ENCODE measurements at places on chromosomes 6 and 20. TPM values are rescaled to one million over a fixed set of nuclear protein-coding genes. Genes with fewer than 3 reads are reported as not detected.
A peak's percentile ranks its signal among the peaks of the same experiment; 100 is the strongest.

Gene ETV7
- 1.1 TPM for total RNA-seq

Gene SNTA1
- 5.3 TPM for total RNA-seq

Gene HLA-DOB
- 8.2 TPM for total RNA-seq

Gene WFDC2
- total RNA-seq: not detected

Gene LY6G5C
- 0.75 TPM for total RNA-seq

Gene SALL4
- total RNA-seq: 0.13 TPM

Gene COX4I2
- not detected for total RNA-seq

Gene PBOV1
- total RNA-seq: not detected

Gene C6orf58
- total RNA-seq: not detected

Gene MICB
- 21.7 TPM for total RNA-seq

Gene TOP1
- 31.2 TPM for total RNA-seq

Gene PAX1
- total RNA-seq: not detected

DNA sequence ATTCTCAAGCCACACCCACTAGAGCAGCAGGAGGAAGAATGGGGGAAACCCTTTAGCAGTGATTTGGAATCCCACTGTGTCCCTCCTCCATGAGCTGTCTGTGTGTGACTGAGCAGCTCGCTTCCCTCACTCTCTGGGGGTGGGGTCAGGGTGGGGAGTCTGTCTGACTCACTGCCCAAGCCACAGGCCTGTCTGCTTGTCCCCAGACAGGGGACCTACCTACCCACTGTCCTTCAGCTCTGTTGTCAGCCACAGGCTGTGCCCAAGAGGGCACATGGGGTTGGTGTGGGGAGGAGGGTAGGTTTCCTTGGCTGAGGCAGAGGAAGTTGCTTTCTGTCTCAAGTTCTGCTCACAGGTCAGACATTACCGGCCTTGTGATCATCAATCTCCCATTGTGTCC is 127.0 kb downstream of the MAFB start:
- no peak for DNase-seq

- DNase-seq: no peak
Measured at GRCh38 chr6:125363039-125363823, 61.5 kb upstream of the HDDC2 start.

DNA sequence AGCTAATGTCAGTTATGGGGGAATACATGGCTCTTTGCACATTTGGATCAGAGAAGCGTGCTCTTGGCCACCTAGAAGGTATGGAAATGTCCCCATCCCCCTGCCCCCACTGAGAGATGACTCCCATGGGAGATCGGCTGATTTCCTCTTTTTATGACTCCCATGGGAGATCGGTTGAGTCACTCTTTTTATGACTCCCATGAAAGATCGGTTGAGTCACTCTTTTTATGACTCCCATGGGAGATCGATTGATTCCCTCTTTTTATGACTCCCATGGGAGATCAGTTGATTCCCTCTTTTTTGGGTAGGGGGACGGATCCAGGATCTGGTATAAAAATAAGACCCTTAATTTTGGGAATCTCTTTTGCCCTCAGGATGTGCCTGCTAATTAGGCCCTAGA is 10.3 kb upstream of the TAAR9 start:
- DNase-seq: no peak

DNA sequence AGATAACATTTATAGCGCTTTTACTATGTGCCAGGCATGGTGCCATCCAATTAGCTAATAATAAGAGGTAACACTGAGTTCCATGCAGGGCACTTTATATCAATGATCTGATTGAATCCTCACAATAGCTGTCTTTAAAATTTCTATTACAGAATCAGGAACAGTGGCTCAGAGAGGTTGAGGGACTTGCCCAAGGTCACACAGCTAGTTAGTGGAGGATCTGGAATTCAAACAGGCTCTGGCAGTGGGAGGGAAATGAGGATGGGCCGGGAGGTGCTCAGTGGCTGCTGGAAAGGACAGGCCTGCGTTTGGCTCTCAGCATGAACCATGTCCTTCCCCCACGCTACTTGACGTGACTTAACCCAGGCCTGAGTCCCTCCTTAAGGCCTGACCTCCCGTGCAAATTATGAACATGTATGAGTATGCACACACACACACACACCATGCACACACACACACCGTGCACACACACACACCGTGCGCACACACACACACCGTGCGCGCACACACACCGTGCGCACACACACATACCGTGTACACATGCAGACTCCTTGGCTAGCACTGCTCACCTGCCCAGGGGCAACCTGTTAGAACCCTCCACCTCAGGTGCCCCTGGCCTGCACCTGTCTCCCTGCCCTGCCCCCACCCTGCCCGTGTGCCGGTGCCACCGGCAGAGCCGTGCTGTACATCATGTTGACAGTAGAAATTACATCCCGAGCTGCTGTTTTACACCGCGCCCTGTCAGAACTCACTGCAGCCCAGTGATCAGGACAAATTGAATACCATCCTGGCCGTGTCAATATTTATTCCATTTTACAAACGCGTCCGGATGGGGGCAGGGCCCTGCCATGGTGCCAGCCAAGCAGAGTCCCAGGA is 43.7 kb downstream of the CDH22 start:
- DNase-seq: no peak

GRCh38 chr6:137493218-137494038 is 766 bp downstream of the OLIG3 start:
- DNase-seq: no peak

GRCh38 chr20:32536851-32537656 is 48.1 kb downstream of the NOL4L start:
- peak; percentile 61 for DNase-seq

- no peak for DNase-seq
Measured at GRCh38 chr6:42341771-42342553, 109.8 kb downstream of the TRERF1 start.

DNA sequence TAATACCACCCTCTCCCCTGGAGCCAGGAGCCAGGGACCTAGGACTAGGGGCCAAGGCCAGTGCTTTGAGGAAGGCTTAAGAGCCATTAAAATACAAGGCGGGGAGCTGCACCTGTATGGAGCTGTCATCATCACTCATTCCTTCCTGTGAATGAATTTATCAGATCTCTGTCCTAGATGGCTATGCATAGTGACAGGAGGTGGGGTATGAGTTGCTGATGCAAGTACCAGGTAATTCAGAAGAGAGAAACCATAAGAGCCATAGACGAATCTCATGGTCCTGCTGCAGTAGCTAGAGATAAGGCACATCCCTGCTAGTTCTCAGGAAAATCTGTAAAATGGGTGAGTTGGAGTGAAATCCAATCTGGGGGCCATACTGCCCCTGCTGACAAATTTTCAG is 10.3 kb downstream of the GRM4 start:
- DNase-seq: no peak

DNA sequence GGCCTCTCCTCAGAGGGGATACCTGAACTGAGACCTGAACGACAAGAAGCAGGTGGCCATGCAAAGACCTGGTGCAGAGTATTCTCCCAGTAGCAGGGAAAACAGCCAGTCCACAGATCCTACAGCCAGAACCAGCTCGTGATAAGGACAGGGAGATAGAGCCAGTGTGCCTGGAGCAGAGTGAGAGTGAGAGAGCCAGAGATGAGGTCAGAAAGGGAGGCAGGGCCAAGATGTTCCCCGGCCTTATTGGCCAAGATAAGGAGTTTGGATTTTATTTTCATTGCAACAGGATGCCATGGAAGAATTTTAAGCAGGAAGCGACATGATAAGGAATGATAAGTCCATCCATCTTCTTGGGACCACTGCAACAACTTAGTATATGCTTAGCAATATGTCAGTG is 111.8 kb downstream of the UBE3D start:
- DNase-seq: no peak

DNA sequence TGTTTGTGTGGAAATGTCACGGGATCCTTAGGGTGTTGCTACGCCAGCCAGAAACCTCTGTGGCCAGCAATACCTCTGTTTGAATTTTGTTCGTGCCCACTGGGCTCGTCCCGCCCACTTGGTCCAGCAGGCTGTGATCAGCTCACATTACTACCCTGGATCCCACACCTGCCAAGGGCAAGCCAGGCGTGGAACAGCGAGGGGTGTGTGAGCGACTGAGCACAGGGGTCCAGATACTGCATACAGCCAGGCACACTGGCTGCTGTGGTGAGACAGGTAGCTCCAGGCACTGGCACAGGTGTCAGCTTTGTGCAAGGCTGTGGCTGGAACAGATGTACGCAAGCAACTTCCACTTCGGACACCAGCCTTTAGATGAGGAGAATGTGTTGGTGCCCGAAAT is 718.9 kb downstream of the EPHA7 start:
- DNase-seq: no peak

GRCh38 chr6:156809034-156809433 is 31.9 kb downstream of the ARID1B start:
- DNase-seq: no peak

DNA sequence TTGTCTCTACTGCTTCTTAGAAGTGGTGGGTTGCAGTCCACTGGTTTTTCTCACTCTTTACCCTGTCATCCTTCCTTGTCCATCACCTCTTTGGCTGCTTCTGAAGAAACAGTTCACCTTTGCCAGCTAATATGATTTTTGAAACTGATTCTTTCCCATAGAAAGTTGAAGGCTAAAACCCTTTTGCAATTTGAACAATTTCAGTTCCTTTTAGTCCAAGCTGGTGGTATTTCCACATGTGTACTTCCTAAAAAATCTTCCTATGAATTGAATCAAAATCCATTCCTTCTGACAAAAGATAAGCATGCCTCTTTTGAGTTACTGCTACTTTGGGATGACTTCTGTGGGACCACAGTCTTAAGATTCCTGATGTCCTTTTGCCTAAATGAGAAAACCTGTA is 210.0 kb upstream of the MAN1A1 start:
- no peak for DNase-seq

DNA sequence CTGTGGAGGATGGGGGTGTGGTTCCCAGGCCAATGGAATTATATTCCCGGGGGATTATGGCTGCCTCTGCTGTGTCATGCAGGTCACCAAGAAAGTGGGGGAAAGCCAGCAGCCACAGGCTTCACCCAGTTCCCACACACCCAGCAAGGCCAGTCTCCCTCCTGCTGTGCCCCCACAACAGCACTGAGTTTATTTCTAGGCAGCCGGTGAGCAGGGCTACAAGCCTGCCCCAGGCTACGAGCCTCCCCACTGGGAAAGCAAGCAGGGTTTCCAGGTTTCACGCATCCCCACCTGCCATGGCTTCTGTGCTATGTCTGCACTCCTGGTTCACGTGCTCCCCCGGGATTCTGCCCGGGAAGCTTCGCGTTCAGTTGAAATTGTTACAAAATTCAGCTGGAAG is 72.6 kb downstream of the ERMARD start:
- DNase-seq: no peak

DNA sequence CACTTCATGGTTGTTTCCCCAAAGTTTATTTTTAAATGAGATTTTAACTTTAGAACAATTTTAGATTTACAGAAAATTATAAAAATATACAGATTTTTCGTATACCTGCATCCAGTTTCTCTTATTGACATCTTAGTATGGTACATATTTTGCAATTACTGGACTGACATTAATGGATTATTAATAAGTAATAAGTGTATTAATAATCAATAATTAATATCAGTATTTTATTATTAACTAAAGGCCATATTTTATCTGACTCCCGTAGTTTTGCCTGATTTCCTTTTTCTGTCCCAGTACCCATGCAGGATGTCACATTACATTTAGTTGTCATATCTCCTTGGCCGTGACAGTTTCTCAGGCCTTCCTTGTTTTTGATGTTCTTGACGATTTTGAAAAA is 307.0 kb downstream of the C6orf118 start:
- no peak for DNase-seq

DNA sequence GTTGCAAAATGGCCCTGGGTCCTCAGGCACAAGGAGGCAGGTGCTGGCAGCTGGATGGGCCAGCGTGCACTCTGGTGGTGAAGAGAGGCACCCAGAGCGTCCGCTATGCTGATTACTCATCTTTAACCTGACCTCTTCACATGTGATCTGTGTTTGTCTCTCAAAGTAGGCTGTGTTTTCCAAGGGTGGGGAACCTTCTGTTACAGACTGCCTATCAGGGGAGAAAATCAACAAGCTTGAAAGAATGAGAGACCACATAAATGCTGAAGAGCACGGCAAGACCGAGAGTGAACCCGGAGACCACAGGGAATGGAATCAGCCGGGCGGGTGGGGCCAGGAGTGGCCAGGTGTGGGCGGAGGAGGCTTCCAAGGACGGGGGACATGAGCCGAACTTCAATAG is 16.2 kb downstream of the BNIP5 start:
- no peak for DNase-seq

DNA sequence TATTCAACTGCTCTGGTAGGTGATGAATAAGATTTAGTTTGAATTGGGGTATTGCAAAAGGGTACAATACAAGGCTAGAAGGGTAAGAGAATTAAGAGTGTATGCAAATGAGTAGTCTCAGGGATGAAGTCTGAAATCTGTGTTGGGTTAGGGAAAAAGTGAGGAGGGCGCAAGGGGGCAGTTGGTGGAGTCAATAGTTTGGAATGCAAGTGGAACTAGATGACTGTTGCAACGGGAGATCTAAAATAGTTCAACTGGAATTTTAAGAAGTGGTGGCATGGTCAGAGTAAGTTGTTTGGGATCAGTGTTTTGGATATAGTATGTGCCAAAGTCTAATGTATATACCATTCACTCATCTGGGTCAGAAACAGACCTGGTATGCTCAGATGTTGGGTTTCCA is 329.6 kb downstream of the GJA1 start:
- no peak for DNase-seq

GRCh38 chr6:156710479-156710878 is 66.7 kb upstream of the ARID1B start:
- DNase-seq: no peak

DNA sequence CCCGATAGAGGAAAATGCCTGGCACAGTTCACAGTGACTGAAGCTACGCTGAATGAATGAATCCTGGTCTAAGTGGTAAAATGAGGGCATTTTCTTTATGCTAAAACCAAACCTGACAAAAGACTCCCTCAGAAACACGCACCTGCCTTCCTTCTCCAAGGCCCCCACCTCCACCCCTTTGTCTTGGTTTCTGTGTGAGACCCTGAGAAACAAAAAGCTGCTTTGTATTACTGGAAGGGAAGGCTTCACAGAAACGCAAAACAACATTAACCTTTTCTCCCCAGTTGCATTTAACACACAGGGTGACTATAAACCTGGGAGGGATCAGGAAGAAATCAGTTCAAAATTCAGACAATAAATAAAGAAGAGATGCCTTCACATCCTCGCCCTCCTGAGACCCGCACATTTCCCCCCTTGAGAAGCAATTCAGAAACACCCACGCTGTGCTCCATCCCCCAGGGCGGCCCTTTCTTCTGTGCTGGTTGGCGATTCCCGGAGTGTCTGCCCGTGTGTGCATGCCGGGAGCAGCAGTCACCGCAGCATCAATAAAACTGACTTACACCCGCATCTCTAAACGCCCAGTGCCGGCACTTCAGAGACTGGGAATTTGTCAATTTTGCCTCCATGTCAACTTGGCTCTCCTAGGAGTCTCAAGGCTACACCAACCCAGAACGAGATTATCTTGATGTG is 67.2 kb upstream of the TRAF3IP2 start:
- DNase-seq: no peak

- DNase-seq: no peak
Measured at GRCh38 chr6:135586388-135586787, 88.8 kb upstream of the AHI1 start.

Data from T-cell (primary cell).